NCI-H774 (cell line): ENCODE measurements at places on chromosomes 1 and 21.
A peak's percentile ranks its signal among the peaks of the same experiment; 100 is the strongest.

GRCh38 chr1:95286479-95286878 lies 52.5 kb downstream of the RWDD3 start:
- peak; percentile 47 for DNase-seq

DNA sequence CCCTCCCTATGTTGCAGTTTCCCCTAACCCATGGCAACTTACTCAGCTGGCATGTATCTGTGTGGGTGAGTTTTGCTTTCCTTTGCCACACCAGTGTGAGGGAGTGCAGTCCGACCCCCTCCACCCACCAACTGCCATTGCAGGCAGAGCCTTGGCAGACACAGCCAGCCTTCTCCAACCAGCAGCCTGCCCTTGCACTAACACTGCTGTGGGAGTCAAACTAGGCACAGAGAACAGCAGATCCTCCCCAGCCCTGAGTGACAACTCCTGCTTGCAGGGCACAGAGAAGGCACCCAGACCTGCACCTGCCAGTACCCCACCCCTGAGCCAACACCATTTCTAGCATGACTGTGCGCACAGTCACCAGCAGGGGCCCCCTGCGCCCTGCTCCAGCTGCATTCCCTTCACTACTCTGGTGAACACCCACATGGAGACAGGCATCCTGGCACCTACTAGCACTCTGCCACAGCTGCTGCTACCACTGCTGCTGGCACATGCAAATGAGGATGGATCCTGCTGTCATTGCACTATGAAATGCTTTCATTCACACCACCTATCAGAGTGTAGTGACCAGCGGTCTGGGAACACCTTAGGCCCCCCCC lies 98.4 kb downstream of the MAGI3 start:
- no peak for DNase-seq

- DNase-seq, result peak; percentile 70
Observed at GRCh38 chr1:206094024-206094423, 23.2 kb downstream of the AVPR1B start.

DNA sequence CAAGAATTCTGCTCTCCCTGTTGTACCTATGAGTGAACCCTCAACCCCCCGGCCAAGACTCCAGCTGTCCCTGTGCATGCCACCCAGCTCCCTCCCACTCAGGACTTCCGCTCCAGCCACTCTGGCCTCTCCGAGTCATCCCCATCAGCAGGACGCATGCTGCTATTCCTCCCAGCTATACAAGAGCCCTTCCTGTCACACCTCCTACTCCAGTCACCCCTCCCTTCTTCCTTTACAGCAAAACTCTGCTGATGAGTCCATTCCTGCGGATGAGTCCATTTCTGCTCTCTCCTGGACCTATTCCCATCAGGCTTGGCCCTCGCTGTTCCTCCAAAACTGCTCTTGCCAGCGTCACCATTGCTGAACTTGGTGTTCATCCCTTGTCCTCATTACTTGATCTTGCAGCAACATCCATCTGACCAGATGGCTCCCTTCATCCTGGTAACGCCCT lies 42.2 kb downstream of the H3-3A start:
- DNase-seq, result no peak

DNA sequence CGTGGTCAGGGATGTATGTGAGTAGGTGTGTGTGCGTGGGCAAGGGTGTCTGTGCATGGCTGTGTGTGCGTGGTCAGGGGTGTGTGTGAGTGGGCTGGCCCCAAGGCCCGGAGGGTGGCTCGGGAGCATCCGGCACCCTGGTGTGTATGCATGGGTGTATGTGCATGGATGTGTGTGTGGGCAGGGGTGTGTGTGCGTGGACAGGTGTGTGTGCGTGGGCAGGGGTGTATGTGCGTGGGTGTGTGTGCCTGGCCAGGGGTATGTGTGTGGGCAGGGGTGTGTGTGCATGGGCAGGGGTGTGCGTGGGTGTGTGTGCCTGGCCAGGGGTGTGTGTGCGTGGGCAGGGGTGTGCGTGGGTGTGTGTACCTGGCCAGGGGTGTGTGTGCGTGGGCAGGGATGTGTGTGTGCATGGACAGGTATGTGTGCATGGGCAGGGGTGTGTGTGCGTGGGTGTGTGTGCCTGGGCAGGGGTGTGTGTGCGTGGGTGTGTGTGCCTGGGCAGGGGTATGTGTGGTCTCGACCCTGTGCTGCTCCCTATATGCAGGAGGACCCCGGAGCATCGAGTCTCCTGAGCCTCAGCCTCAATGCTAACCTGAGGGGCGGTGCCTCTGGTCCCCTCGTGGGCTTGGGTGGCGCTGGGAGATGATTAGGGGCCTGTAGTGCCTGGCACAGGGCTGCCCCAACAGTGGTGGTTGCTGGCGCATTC lies 16.3 kb downstream of the ARHGEF16 start:
- no peak for DNase-seq

- DNase-seq, result no peak
Observed at GRCh38 chr1:99534638-99534930, 111.3 kb upstream of the PALMD start.

DNA sequence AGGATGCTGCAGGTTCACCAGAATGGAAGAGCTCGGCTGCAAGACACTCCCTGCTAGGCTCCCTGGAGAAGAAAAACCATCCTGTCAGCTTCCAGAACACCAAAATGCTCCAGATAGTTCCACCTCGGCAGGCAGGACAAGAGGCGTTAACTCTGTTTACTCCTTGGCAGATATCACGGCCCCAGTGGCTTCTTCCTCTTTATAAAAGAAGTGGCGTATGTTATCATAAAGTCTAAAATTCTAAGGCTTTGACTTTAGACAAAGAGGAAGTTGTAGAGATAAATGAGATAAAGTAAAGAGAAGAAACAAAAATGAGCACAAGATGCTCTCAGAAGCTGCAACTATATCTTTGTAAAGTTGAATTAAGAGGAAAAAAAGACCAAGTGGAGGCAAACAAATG lies 24.3 kb upstream of the MTF1 start:
- no peak for DNase-seq

GRCh38 chr1:57111175-57111574 lies 145.4 kb upstream of the C8B start:
- no peak for DNase-seq

DNA sequence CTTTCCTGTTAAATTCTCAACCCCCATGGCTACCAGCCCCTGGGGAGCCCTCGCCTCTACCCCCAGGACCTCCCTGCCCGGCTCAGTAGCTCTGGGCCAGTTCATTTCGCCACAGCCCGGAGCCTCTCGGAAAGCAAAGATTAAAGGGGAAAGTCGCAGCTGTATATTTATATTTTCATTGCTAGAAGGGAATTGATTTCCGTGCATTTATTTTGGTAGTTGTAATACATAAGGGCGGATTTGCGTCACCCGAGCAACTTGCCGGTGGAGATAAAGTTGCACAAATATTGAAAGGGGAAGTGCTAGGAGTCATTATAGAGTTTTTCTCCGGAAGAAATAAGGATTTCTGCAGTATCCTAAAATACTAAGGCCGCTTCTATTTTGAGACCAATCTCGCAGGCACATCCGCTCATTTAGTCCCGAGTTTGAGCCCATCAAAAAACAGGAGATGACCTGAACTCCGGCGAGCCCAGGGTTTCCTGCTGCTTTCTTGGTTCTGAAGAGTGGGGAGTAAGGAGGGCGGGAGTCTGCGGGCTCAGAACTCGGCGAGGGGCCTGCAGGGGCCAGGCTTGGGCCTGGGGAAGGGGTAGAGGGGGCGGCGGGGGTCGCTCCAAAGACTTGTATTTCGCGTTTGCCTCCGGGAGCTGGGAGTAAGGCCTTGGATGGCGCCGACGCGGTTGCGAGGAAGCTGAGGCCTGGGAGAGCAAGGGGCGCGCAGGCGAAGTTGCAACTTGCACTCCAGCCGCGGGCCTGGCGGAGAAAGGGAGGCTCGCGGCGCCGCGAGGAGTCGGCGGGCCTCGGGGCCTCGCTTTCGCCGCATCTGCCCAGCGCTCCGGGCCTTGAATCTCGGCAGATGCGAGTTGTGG lies 2.5 kb upstream of the HLX start:
- no peak for DNase-seq
